Left renal cortex interstitium (tissue), 4 donors: ENCODE measurements at places on chromosomes 7 and 10.

DNA sequence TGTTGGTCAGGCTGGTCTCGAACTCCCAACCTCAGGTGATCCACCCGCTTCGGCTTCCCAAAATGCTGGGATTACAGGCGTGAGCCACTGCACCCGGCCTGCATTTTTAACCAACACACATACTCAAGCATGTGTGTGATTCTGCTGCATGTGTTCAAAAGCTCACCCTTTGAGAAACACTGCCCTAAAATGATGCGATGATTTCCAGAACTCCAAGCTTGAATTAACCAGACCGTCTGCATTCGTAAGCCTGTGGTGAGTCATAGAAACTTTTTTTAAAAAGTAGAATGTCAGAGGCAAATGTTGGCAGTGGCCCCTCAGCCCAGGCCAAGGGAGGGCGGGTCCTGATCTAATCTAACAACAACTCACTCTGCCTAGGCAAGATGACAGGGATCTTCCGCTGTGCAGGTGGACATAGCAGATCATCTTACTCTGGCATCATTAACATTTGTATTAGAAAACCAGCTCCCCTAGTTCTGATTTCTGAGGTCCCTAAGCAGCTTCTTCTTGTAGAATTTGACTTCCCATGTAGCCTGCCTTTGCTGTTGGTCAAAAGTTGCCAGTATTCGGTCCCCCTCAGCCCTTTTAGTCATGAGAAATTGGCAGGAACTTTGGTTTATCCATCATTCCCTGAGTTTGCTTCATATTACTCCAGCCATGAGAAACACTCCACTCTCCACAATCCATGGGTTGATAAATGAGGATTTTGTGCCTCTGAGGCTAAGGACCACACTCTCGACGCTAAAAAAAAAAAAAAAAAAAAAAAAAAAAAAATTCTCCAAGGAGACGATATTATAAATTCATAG is 190.4 kb downstream of the SKIDA1 start:
- DNase-seq, result no peak

- DNase-seq, result no peak
These were observed 16.9 kb downstream of the PCGF6 start for GRCh38 chr10:103333934-103334520.

DNA sequence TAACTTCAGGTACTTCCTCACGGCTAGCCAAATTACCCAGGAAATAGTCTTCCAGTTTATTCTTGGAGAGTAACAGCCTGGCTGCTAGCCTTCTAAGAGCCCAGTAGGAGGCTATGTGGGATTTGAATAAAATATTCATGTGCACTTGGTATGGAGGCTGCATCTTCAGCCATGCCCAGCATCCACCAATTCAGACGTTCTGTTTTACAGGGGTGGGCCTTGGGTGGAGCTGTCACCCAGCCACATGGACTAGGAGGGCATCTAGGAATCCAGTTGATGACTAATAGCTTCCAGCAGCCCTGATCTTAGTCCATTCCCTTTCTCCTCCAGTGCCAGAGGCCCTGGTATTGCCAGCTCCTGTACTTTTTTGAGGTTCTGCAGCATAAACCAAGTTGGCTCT is 66.3 kb upstream of the ZRANB1 start:
- DNase-seq, result no peak

GRCh38 chr7:110204527-110204926 is 886.4 kb upstream of the LRRN3 start:
- no peak for DNase-seq

DNA sequence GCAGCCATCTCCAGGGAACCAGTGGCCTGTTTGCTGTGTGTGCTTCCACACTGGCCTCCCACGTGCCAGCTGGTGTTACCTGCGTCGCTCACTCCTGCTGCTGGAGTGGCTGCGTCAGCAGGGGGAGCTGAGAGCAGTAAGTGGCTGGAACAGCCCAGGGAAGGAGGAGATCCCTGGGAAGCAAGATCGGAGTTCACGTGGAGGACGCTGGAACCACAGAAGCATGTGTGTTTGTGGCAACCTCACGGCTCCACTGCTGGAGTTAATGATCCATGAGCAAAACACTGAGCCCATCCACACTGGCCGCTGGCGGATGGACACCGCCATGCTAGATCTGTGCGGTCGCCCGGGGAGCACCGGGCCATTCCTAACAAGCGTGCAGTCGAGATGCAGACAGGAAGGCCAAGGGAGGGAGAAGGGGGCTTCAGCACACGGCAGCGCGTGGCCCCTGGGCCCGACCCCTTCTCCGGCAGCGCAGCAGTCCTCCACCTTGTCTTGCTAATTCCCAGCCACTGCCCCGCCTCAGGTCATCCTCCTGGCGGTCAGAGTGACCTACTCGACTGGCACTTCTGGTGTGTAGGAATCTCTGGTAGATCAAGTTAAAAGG is 68.5 kb upstream of the EEPD1 start:
- DNase-seq, result no peak

- DNase-seq, result peak; percentile 15
These were observed 539.5 kb upstream of the FZD8 start for GRCh38 chr10:36181426-36182178.

GRCh38 chr7:139431459-139431858 is 52.0 kb downstream of the KLRG2 start:
- DNase-seq, result no peak

DNA sequence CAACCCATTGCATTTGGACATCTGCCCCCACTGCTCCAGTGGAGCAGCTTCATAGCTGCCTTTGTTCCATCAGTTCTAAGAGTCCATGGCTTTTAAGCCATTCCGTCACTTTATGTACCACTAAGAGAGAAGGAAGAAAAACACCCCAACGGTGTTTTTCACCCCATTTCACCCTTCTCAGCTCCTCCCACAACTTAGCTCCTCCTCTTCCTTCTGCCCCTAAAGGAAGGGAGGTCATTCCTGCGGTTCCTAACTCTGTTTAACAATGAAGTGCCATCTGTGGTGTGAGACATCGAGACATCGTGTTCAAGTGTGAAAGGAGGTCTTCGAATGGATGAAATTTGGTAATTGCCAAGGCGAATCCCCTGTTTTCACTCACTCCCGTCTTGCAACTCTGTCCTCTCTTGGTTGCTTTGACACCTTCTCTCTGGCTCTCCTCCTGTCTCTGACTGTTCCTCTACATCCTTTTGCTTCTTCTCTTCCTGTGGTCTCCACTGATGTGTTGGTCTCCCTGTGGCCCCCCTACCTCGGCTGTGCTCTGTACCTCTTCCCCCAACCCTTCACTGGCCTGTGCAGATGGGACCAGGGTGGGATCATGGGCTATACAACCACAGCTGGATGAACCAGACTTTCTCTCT is 23.0 kb downstream of the SMKR1 start:
- no peak for DNase-seq

DNA sequence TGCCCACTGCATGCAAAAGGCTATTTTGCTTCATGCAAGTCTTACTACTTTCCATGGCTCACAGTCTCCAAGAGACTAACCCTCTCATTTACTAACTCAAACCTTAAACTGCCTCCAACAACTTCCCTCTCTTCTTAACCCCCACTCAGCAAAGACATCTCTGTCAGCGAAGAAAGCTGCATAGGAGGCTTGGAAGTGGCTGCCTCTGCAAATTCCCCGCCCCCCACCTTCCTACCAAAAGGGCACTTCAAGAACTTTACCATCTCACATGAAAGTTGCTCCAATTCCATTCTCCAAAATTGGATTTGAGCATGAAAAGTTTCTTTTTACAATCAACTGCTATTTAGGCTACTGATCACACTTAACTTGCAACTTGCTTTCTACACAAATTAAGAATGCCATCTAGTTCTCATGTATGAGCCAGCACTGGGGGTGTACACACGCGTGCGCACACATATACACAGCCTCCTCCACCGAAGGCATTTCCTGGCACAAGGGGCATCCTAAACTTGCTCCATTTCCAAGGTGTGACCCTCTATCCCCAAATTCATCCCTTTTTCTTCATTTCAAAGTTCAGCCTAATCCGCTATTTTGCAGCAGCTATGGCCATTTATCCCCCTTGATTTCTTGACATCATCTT is 1.8 kb downstream of the CCDC6 start:
- DNase-seq, result no peak

GRCh38 chr10:11863353-11864109 is 40.4 kb downstream of the PROSER2 start:
- no peak for DNase-seq

DNA sequence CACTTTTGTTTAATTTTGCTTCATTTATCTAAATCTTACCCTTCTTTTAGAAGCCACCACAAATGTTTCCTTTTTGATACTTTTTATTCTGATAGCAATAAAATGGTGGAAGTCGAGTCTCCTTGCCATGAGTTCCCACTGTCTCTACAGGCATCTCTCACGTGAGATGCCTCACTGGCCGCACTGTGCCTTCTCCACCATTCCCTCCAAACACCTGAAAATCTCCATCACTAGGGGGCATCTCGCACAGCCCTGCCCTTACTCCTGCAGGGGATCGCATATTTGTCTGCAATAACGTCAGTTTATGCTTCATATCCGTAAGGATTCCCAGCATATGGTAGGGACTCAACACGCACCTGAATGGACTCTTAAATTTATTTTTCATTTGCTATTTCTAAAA is 56.3 kb upstream of the NCAPG2 start:
- no peak for DNase-seq

DNA sequence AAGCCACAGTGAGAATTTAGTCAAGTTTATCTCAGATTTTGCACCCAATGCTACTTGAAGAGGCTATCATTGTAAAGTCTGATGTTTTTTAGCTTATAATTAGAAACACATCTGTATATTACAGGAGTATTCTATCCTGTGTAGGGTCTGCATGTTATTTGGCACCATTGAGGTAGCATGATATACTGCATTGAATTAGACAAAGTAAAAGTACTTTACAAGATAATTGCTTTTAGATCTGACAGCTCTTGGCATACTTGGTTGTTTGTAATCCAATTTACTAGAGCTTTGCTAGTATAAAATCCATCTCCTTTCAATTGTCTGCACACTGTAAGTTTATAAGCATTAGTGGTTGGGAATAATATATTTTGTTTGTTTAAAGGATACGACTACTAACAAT is 714.3 kb downstream of the ANKRD7 start:
- DNase-seq, result no peak

DNA sequence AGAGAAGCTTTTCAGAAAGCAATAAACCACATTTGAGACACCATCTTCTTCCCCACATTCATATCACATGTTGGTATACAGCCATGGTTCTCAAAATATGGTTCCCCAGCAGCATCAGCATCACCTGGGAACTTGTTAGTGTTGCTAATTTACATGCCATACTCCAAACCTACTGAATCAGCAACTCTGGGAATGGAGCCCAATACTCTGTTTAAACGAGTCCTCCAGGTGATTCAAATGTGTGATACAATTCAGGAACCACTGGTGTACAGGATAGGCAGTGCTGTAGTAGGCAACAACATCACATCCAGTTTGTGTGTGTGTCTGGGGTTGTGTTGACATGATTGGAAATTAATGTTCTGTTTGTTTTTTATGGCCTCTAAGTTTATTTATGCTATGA is 47.7 kb downstream of the ZNF277 start:
- DNase-seq, result no peak

- DNase-seq, result no peak
These were observed 2.6 kb upstream of the PPP1R3A start for GRCh38 chr7:113921363-113921762.

DNA sequence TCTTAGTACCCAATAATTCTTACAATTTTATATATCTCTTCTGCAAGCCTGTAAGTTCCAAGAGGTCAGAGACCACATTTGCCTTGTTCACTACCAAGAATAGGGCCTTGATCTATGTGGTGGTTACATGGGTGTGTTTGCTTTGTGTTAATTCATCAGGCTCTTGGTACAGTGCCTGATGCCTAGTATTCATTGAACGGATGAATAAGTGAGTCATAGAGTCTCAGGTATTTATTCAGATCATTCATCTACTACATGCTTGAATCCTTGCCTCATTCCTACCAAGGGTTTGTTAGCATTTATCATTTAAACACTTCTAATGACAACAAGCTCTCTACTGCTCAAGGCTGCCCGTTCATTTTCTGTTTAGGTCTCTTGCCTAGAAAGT is 11.3 kb upstream of the SGPL1 start:
- DNase-seq, result no peak

DNA sequence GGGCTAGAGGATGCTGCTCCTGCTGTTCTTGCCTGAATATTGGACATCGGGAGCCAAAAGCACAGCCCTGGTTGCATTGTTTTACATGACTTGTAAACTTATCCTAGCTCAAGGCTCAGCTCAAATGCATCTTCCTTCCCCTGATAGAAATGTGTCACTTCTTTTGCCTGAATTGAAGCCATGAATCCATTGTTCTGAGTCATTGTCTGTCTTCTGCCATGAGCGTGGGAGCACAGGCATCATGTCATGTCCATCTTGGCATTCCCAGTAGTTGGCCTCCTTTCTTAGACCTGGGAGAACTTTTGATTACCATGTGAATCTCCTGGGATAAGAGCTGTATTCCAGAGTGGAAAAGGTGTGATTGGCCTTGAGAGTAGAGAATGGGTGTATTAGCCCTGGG is 54.1 kb upstream of the OPN4 start:
- DNase-seq, result no peak

GRCh38 chr10:31679936-31680335 is 248.7 kb downstream of the ARHGAP12 start:
- DNase-seq, result no peak

DNA sequence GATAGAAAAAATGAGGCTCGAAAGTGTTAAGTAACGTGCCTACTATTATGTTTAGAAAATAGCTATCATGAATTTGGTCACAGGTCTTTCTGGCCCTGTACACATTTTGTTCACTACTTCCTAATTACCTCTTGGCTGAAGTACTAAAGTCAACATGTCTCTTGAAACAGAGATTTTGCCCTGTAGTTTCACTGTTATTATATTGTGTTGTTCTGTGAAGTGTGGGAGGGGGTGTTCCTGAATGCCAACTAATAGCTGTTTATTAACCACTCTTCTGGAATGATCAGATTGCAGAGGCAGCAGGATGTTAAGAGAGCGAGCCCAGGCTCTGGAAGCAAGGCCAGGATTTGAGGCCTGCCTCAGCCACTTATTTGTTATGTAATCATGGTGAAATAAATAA is 72.1 kb downstream of the RNF133 start:
- DNase-seq, result no peak

- no peak for DNase-seq
These were observed 462.6 kb upstream of the MGMT start for GRCh38 chr10:129004398-129004797.

- no peak for DNase-seq
These were observed 126.8 kb upstream of the FAM20C start for GRCh38 chr7:65554-65953.

- DNase-seq, result no peak
These were observed 432.5 kb downstream of the AUTS2 start for GRCh38 chr7:70030745-70031144.

- DNase-seq, result no peak
These were observed 25.3 kb upstream of the GIMAP6 start for GRCh38 chr7:150657526-150657925.

DNA sequence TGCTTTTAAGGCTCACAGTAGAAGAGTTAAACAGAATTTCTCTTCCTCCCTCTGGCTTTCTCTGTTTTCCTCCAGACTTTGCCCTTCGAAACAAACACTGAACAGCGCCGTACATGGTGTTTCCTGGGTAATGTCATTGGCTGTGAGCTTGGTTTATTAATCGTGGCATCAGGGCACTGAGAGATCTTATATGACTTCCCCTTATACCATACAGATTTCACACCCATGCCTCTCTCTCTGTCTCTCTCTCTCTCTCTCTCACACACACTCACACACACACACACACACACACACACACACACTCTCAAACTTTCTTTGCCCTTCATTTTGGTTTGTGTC is 195.5 kb downstream of the CREB5 start:
- no peak for DNase-seq

- no peak for DNase-seq
These were observed 16.3 kb downstream of the CYP3A4 start for GRCh38 chr7:99767662-99768061.
